ENCODE measurements at places on chromosomes 6 and 20. TPM values are rescaled to one million over a fixed set of nuclear protein-coding genes. Genes with fewer than 3 reads are reported as not detected.
A peak's percentile ranks its signal among the peaks of the same experiment; 100 is the strongest.

Gene POPDC3
- not detected for total RNA-seq

Gene TMC2
- not detected for total RNA-seq

Gene ELOVL2
- not detected for total RNA-seq

Gene UBE2V1
- total RNA-seq, result 111 TPM

Gene LY6G6D
- total RNA-seq, result not detected

Gene TPX2
- total RNA-seq, result 193 TPM

Gene FAM83D
- 22.5 TPM for total RNA-seq

Gene PLCB4
- not detected for total RNA-seq

Gene LPA
- not detected for total RNA-seq

Gene RHAG
- total RNA-seq, result not detected

Gene OR2B3
- total RNA-seq, result not detected

Gene MSH5
- total RNA-seq, result 58.0 TPM

Gene SLC4A11
- 0.50 TPM for total RNA-seq

Gene SLC35D3
- not detected for total RNA-seq

Gene RNF146
- total RNA-seq, result 22.4 TPM

- no peak overlapping the region for H3K4me3 ChIP-seq
- no peaks in the 10 kb centered on the region for H3K4me1 ChIP-seq
- no peaks in the 10 kb centered on the region for H3K36me3 ChIP-seq
- no peak overlapping the region for H3K27ac ChIP-seq
- no peak for DNase-seq
- H3K27me3 ChIP-seq, result peaks cover 5% of the 10 kb centered on the region
Observed at GRCh38 chr20:10652660-10653261, 21.0 kb downstream of the JAG1 start.

GRCh38 chr20:23289249-23289648 is 61.3 kb upstream of the NXT1 start:
- no peak overlapping the region for H3K27ac ChIP-seq
- no peak overlapping the region for H3K4me3 ChIP-seq
- no peaks in the 10 kb centered on the region for H3K36me3 ChIP-seq
- no peak for DNase-seq

GRCh38 chr20:48802216-48802615 is 25.6 kb downstream of the PREX1 start:
- no peak overlapping the region for H3K27ac ChIP-seq
- H3K36me3 ChIP-seq, result peaks cover 31% of the 10 kb centered on the region
- peaks cover 26% of the 10 kb centered on the region for H3K4me1 ChIP-seq
- H3K27me3 ChIP-seq, result no peaks in the 10 kb centered on the region
- no peak overlapping the region for H3K4me3 ChIP-seq
- DNase-seq, result no peak

GRCh38 chr6:34145161-34146020 is 496 bp downstream of the GRM4 start:
- peaks cover 61% of the 10 kb centered on the region for H3K27me3 ChIP-seq
- H3K4me3 ChIP-seq, result no peak overlapping the region
- no peaks in the 10 kb centered on the region for H3K36me3 ChIP-seq

- peaks cover 19% of the 10 kb centered on the region for H3K36me3 ChIP-seq
- no peak overlapping the region for H3K27ac ChIP-seq
- DNase-seq, result no peak
- H3K4me1 ChIP-seq, result no peaks in the 10 kb centered on the region
- H3K27me3 ChIP-seq, result no peaks in the 10 kb centered on the region
Observed at GRCh38 chr20:61972636-61973508, 92.8 kb downstream of the TAF4 start.

DNA sequence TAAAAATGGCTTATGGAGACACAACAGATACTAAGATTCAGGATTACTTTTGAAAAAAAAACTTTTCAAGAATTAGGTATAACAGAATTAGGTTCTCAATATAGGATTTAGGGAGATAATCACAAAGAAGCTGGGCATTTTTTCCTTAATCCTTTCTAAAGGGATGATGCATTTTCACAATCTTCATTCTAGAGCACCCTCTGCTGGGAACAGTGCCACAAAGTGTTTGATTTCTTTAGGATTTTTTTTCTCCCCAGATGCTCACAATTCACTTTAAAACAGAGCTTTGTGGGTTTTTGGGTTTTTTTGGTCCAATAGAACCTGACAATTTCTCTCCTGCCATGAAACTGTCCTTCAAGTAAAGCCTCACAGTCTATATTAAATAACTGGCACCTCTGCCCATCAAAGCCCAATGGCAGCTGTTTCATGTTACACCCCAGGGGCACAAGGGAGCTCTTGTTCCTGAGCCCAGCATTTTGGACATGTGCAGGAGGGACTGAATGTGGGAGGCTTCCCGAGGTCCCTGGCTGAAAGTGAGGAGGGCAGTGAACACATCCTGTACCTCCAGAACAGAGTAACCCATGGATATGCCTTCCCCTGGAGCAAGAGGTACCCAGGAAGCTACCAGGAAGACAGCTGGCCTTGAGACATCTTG is 39.7 kb downstream of the PREP start:
- no peaks in the 10 kb centered on the region for H3K27me3 ChIP-seq
- DNase-seq, result no peak
- peaks cover 14% of the 10 kb centered on the region for H3K4me1 ChIP-seq

- no peak for DNase-seq
- H3K4me3 ChIP-seq, result no peak overlapping the region
- H3K4me1 ChIP-seq, result peaks cover 10% of the 10 kb centered on the region
- peaks cover 39% of the 10 kb centered on the region for H3K36me3 ChIP-seq
Observed at GRCh38 chr20:20638878-20639277, 73.6 kb downstream of the RALGAPA2 start.

DNA sequence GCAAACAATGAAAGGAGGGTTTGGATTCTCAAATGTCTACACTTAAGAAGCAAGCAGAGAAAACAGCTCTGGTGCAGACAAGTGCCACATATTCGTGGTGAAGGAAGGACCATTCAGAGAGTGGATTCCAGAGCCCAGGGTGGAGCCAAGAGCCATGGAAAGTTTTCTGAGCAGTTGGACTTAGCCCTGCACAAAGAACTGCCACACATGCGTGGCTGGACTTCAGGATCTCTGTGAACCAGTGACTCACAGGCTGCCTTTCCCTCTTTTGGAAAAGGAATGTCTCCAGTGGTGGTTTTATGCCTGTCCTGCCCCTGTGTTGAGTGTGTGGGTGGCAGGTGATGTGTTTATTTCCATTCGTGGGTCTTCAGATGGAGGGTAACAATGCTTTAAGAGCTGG is 489.5 kb downstream of the CDH26 start:
- H3K4me3 ChIP-seq, result no peak overlapping the region
- H3K27me3 ChIP-seq, result peaks cover 9% of the 10 kb centered on the region
- H3K36me3 ChIP-seq, result no peaks in the 10 kb centered on the region
- peaks cover 9% of the 10 kb centered on the region for H3K4me1 ChIP-seq

GRCh38 chr6:112743323-112743722 is 396.2 kb downstream of the RFPL4B start:
- H3K36me3 ChIP-seq, result no peaks in the 10 kb centered on the region
- no peak overlapping the region for H3K27ac ChIP-seq
- no peak for DNase-seq
- H3K27me3 ChIP-seq, result no peaks in the 10 kb centered on the region
- H3K4me1 ChIP-seq, result no peaks in the 10 kb centered on the region

GRCh38 chr20:51610761-51611624 is 68.5 kb upstream of the NFATC2 start:
- H3K4me1 ChIP-seq, result peaks cover 2% of the 10 kb centered on the region
- no peaks in the 10 kb centered on the region for H3K36me3 ChIP-seq
- no peak overlapping the region for H3K27ac ChIP-seq

DNA sequence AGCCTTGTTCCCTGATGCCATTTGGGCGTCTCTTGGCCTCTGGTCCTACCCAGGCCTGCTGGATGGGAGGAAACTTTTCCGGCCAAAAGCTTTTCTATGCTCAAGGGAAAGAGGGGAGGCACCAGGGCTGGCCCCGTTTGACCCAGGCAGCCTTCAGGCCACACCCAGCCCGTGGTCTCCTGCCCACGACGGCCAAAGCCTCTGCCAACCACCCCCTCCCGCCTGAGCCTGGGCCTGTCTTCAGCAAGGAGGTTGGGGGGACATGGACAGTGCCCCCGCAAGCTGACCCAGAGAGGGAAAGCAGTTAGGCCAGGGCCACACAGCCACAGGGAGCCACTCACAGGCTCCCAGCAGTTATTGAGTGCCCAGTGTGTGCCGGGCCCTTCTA is 49.5 kb downstream of the SRC start:
- DNase-seq, result no peak
- H3K36me3 ChIP-seq, result no peaks in the 10 kb centered on the region
- H3K27me3 ChIP-seq, result no peaks in the 10 kb centered on the region
- no peaks in the 10 kb centered on the region for H3K4me1 ChIP-seq

- H3K27me3 ChIP-seq, result no peaks in the 10 kb centered on the region
- H3K4me1 ChIP-seq, result no peaks in the 10 kb centered on the region
- no peak overlapping the region for H3K27ac ChIP-seq
- no peak overlapping the region for H3K4me3 ChIP-seq
- H3K36me3 ChIP-seq, result no peaks in the 10 kb centered on the region
Observed at GRCh38 chr20:42134265-42135098, 516.3 kb upstream of the CHD6 start.

GRCh38 chr6:156423075-156423474 is 354.1 kb upstream of the ARID1B start:
- H3K36me3 ChIP-seq, result peaks cover 2% of the 10 kb centered on the region
- H3K27ac ChIP-seq, result peak overlapping the region; percentile 74
- H3K4me3 ChIP-seq, result peak overlapping the region; percentile 8
- DNase-seq, result no peak
- H3K4me1 ChIP-seq, result peaks cover 32% of the 10 kb centered on the region

- no peak overlapping the region for H3K27ac ChIP-seq
- H3K36me3 ChIP-seq, result peaks cover 10% of the 10 kb centered on the region
- no peaks in the 10 kb centered on the region for H3K27me3 ChIP-seq
- no peak overlapping the region for H3K4me3 ChIP-seq
- H3K4me1 ChIP-seq, result no peaks in the 10 kb centered on the region
- no peak for DNase-seq
Observed at GRCh38 chr6:166318227-166318626, 10.0 kb upstream of the PRR18 start.

DNA sequence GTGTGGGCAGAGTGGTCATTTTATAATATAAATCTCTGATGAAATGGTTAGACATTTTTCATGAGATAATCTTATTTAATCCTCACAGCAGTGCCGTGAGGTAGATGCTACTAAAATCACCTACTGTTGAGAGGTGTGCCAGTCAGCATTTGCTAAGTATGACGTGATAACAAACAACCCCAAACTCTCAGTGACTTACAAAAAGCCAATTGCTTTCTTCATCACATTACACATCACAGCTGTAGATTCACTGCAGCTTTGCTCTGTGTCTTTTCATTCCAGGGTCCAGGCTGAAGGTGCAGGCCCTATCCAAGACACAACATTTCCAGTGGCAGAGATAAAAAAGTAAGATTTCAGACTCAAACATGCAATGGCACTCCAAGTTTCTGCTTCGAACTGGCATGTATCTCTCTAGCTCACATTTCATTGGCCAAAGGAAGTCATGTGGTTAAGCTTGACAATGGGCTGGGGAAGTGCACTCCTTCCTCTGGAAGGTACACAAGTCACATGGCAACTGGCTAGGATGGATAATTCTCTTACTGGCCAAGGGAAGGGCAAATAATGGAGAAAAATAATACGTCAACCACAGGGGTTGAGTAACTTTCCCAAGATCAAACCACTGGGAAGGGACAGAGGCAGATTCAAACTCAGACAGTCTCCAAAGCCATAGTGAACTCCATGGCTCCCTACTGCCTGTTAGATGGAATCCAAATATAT is 69.5 kb upstream of the EPB41L1 start:
- DNase-seq, result no peak
- peaks cover 24% of the 10 kb centered on the region for H3K27me3 ChIP-seq
- H3K27ac ChIP-seq, result no peak overlapping the region
- H3K4me1 ChIP-seq, result peaks cover 4% of the 10 kb centered on the region
- no peaks in the 10 kb centered on the region for H3K36me3 ChIP-seq

- no peak for DNase-seq
- H3K4me1 ChIP-seq, result no peaks in the 10 kb centered on the region
- no peaks in the 10 kb centered on the region for H3K36me3 ChIP-seq
- peaks cover 11% of the 10 kb centered on the region for H3K27me3 ChIP-seq
- H3K27ac ChIP-seq, result no peak overlapping the region
Observed at GRCh38 chr6:160971171-160971570, 20.4 kb upstream of the MAP3K4 start.

GRCh38 chr20:46619445-46619844 is 31.8 kb downstream of the SLC13A3 start:
- no peaks in the 10 kb centered on the region for H3K36me3 ChIP-seq
- peaks cover 31% of the 10 kb centered on the region for H3K27me3 ChIP-seq
- no peak overlapping the region for H3K4me3 ChIP-seq
- H3K4me1 ChIP-seq, result no peaks in the 10 kb centered on the region

DNA sequence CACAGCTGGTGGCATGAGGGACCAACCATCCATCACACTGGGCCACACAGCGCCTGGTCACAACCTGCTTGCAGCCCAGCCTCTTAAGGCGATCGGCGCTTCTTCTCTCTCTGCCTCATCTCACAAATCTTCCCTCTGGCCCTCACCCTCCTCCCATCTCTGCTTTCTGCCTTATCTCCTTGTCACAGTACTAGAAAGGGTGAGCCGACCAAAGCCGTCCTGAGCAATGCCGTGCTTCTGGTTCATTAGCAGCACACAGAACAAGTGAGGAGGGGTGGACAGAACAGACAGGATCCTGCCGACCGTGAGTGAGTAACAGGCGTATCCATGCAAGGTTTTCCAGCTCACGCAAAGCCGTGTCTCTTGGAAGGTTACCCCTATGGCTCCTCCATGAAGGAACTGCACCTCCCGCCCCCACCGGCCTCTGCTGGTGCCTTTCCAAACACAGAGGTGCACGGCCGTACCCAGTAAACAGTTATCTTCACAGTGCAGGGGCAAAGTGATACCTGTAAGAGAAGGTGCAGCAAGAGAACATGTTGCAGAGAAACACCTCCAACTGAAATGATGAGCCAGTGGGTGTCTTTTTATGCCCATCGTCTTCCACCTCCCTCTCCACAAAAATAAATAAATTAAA is 331.7 kb downstream of the FARS2 start:
- peaks cover 1% of the 10 kb centered on the region for H3K36me3 ChIP-seq
- DNase-seq, result no peak
- no peaks in the 10 kb centered on the region for H3K4me1 ChIP-seq
- H3K27me3 ChIP-seq, result no peaks in the 10 kb centered on the region
- no peak overlapping the region for H3K4me3 ChIP-seq

DNA sequence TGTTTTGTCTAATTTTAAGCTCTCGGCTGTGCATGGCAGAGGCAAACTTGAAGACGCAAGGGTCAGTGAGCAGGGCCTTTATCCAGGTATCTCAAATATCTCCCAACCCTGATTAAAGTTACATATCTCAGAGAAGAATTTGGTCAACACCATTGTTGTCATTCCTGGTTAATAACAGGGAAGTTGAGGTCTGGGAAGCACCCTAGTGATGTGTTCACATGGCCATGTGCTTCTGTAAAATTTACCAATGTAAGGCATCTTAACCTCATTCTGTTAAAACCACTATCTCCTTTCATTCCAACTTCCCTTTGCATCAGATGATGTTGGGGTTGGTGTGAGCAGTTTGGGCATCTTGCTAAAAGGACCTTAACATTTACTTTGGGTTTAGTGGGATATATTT is 4.0 kb upstream of the FAM110A start:
- H3K27me3 ChIP-seq, result no peaks in the 10 kb centered on the region
- peaks cover 15% of the 10 kb centered on the region for H3K4me1 ChIP-seq
- H3K36me3 ChIP-seq, result no peaks in the 10 kb centered on the region
- H3K27ac ChIP-seq, result no peak overlapping the region
- H3K4me3 ChIP-seq, result no peak overlapping the region

GRCh38 chr6:104031346-104031745 is 828.4 kb downstream of the HACE1 start:
- no peak overlapping the region for H3K27ac ChIP-seq
- H3K4me1 ChIP-seq, result no peaks in the 10 kb centered on the region
- no peak overlapping the region for H3K4me3 ChIP-seq
- no peaks in the 10 kb centered on the region for H3K27me3 ChIP-seq
- no peak for DNase-seq
